ENCODE measurements at places on chromosomes 7 and 10. TPM values are rescaled to one million over a fixed set of nuclear protein-coding genes. Genes with fewer than 3 reads are reported as not detected.

Gene STAMBPL1
- 10.2 TPM for total RNA-seq

Gene NUDT5
- total RNA-seq, result 28.9 TPM

Gene GPR26
- total RNA-seq, result not detected

Gene C7orf57
- not detected for total RNA-seq

Gene MRLN
- total RNA-seq, result not detected

Gene GBX1
- not detected for total RNA-seq

Gene TFPI2
- 1.2 TPM for total RNA-seq

Gene NPTX2
- total RNA-seq, result 1.0 TPM
